Kidney capillary endothelial cell (primary cell): ENCODE measurements at places on chromosomes 7 and 10.

- no peak for DNase-seq
These were observed 23.5 kb upstream of the WAPL start for GRCh38 chr10:86545101-86545500.

- no peak for DNase-seq
These were observed 2.8 kb downstream of the EEPD1 start for GRCh38 chr7:36155811-36156361.

- no peak for DNase-seq
These were observed 5.8 kb upstream of the ATP6V0E2 start for GRCh38 chr7:149867762-149868622.

- DNase-seq = no peak
These were observed 191.1 kb upstream of the ADO start for GRCh38 chr10:62613424-62613823.

DNA sequence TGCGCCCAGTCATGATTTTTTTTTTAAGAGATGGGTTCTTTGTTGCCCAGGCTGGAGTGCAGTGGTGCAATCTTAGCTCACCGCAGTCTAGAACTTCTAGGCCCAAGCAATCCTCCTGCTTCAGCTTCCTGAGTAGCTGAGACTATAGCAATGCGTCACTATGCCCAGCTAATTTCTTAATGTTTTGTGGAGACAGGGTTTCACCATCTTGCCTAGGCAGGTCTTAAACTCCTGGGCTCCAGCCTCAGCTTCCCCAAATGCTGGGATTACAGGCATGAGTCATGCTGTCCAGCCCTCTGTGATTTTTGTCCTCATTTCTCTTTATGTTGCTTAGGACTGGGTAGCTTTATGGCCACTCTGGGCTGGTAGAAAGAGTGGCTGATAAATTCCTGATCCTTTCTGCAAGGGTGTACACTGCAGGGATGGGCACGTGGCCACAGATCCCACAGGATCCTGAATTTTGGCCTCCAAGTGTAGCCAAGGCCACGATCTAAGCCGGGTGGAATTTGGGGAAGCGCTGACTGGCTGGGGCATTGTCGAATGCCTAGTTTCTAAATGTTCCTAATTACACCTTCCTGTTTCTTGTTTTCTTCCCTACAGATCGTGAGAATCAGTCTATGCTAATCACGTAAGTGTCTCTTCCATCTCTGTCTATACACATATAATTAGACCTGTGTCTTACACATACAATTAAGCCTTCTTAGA, 24.1 kb upstream of the MYH16 start:
- no peak for DNase-seq

DNA sequence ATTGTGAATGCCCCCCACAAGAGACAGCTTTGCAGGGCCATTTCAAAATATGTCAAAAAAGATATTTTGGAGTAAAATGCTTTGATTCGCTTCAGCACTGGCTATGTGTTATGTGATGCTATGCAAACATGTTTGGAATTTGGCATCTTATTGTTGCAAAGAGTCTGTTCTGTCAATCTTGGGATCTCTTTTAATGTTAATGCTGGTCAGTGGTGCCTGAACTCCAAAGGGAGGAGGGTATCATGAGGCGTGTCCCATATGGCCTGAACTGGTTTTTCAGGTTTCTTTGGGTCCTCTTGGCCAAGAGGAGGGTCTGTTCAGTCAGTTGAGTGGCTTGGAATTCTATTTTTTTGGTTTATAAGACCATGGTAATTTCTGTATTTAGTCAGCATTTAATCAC, 81.4 kb downstream of the HECW1 start:
- no peak for DNase-seq
